Urinary bladder (tissue), 4 donors: ENCODE measurements at places on chromosomes 11 and 22. TPM values are rescaled to one million over a fixed set of nuclear protein-coding genes. Genes with fewer than 3 reads are reported as not detected.

The TIMM10B gene
- 25.9 TPM for total RNA-seq

The ESAM gene
- total RNA-seq = 13.3 TPM

The ZP1 gene
- not detected for total RNA-seq

The THRSP gene
- 0.48 TPM for total RNA-seq
